ENCODE measurements at places on chromosomes 13 and 19. TPM values are rescaled to one million over a fixed set of nuclear protein-coding genes. Genes with fewer than 3 reads are reported as not detected.

GRCh38 chr13:51255556-51255955, 33.4 kb downstream of the FAM124A start:
- DNase-seq = no peak

DNA sequence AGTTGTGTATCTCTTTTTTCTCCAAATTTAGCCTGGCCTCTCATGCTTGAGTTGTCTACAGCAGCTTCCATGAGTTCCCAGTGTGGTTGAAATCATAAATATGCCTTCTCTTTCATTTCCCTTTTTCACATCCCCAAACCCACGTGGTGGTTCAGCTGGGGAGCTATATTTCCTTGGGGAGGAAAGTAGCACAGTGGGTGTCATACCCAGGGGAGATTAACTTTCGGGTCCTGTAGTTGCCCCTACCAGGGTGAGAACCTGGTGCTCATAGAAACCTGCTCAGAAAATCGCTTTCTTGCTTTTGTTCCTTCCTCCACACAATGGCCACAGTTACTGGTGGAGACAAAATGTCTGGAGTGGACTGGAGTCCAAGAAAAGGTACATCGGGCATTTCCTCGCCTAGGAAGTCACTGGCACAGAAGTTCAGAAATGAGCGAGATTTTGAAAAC, 7.0 kb upstream of the LILRA4 start:
- DNase-seq = no peak

- no peak for DNase-seq
Observed at GRCh38 chr19:48506138-48506733, 5.4 kb downstream of the LMTK3 start.

GRCh38 chr13:110242615-110243014, 64.3 kb downstream of the COL4A1 start:
- no peak for DNase-seq

DNA sequence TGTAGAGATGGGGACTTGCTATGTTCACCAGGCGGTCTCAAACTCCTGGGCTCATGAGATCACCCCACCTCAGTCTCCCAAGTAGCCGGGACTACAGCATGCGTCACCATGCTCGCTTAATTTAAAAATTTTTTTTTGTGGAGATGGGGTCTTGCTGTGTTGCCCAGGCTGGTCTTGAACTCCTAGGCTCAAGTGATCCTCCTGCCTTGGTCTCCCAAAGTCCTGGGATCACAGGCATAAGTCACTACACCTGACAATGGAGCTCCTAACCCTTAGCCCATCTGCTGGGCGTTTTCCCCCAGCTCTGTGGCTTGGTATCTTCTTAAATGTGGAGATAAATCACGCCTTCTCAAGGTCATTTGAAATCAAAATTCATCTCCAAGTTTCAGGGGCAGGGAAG, 6.3 kb upstream of the ADAMTS10 start:
- no peak for DNase-seq

- DNase-seq = no peak
Observed at GRCh38 chr19:4581666-4582553, 22.4 kb upstream of the SEMA6B start.

GRCh38 chr13:20492641-20493040, 33.0 kb downstream of the CRYL1 start:
- DNase-seq = no peak

DNA sequence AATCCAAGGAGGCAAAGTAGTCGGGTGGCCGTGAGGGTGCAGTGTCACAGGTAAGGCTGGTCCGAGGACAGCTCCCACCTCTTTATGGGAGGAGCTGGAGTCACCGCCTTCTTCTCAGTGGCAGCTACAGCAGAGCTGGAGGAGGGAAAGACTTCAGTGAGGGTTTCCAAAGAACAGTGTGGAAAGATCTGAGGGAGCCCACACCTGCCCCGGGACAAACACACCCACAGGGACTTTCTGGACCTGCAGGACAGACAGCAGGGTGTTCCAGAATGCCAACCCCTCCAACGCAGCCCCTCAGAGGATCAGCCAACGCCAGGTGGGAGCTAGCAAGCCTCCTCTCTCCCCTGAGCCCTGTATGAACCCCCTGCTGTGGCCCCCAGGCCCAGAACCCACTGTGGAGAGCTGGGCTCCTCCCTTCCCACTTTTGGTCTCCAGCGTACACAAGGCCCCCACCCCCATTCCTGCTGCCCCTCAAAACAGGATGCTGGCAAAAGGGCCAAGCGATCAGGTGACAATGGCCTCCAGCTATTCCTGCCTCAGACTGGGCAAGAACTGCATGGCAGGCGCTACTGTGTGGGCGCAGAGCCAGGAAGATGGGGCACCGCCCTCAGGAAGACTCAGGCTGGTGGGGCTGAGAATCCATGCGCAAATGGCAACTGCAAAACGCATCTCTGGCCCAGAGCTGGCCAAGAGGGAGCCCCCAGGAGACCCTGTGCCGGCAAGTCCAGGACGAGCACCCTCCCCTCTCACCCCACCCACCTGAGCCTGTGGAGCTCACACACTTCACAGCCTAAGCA, 3.5 kb upstream of the CD320 start:
- DNase-seq = no peak

DNA sequence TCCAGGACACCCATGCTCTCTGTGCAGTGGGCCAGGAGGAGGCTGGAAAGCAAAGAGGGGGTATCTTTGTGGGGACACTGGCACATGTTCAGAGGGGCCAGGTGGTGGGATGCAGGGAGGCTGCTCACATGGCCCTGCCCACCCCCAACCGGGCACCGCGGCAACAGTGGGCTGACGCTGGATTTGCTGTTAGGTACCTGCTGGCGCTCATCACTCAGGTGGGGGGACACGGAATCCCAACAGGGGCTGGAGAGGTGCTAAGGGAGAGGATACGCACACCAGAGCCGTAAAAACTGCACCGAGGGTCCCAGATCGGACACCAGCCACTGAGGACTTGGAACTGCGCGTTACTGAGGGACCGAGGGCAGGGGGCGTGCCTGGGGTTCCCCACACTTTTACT, 19.2 kb downstream of the AKAP8L start:
- no peak for DNase-seq

- DNase-seq = no peak
Observed at GRCh38 chr13:45374917-45375316, 33.9 kb upstream of the TPT1 start.

Gene SBK2
- polyA plus RNA-seq = 0.37 TPM

Gene ARGLU1
- polyA plus RNA-seq = 384 TPM

Gene POLRMT
- polyA plus RNA-seq = 55.5 TPM

Gene FCER2
- polyA plus RNA-seq = not detected

Gene CERS4
- polyA plus RNA-seq = 41.4 TPM

Gene SLITRK1
- polyA plus RNA-seq = 0.14 TPM

Gene SLITRK5
- 1.7 TPM for polyA plus RNA-seq

Gene ZNF227
- 26.7 TPM for polyA plus RNA-seq

All from right renal cortex interstitium (tissue), 3 donors.